Fibroblast of lung (primary cell): ENCODE measurements at places on chromosomes 13 and 19. TPM values are rescaled to one million over a fixed set of nuclear protein-coding genes. Genes with fewer than 3 reads are reported as not detected.

Gene ZNF625
- total RNA-seq, result 7.7 and 15.0 TPM in 2 replicates

Gene ZNF565
- 6.3 and 6.4 TPM in 2 replicates for total RNA-seq

Gene OR7C1
- total RNA-seq, result not detected in 2 replicates

Gene SH2D3A
- not detected in 2 replicates for total RNA-seq

Gene NPAS1
- 0.26 and 0.33 TPM in 2 replicates for total RNA-seq

Gene LGI4
- total RNA-seq, result 0.17 and 0.26 TPM in 2 replicates

Gene CABP5
- total RNA-seq, result not detected in 2 replicates

Gene CCDC8
- 13.4 and 17.2 TPM in 2 replicates for total RNA-seq

Gene NCR1
- total RNA-seq, result not detected in 2 replicates

Gene SIGLEC9
- not detected in 2 replicates for total RNA-seq

Gene GJB2
- under 0.01 TPM in 1 of 2 replicates, not detected in the other for total RNA-seq

Gene RTBDN
- total RNA-seq, result not detected in 2 replicates

Gene TICAM1
- total RNA-seq, result 2.1 and 4.1 TPM in 2 replicates

Gene MLNR
- not detected in 2 replicates for total RNA-seq

Gene ELANE
- total RNA-seq, result 0.51 and 0.66 TPM in 2 replicates

Gene B3GNT3
- total RNA-seq, result not detected in 2 replicates

Gene GGN
- total RNA-seq, result under 0.01 and 0.50 TPM in 2 replicates

Gene PLPP2
- total RNA-seq, result 10.0 and 26.6 TPM in 2 replicates

Gene RNF225
- total RNA-seq, result under 0.01 TPM in 1 of 2 replicates, not detected in the other

Gene ITM2B
- total RNA-seq, result 79.4 and 117 TPM in 2 replicates

Gene CEACAM3
- total RNA-seq, result not detected in 2 replicates

Gene SKA3
- 6.1 and 10.3 TPM in 2 replicates for total RNA-seq

Gene CRX
- total RNA-seq, result not detected in 2 replicates

Gene ZNF616
- total RNA-seq, result 11.3 and 12.4 TPM in 2 replicates

Gene RPL18
- total RNA-seq, result 2,017 and 2,054 TPM in 2 replicates

Gene KLK5
- not detected in 2 replicates for total RNA-seq

Gene MCEMP1
- not detected in 2 replicates for total RNA-seq

Gene GAMT
- 31.1 and 44.1 TPM in 2 replicates for total RNA-seq

Gene DZIP1
- 29.5 and 37.3 TPM in 2 replicates for total RNA-seq

Gene GRWD1
- total RNA-seq, result 9.1 and 12.1 TPM in 2 replicates

Gene POP4
- total RNA-seq, result 68.1 and 77.1 TPM in 2 replicates

Gene SLC5A5
- total RNA-seq, result not detected in 2 replicates

Gene KLF2
- total RNA-seq, result 3.3 and 19.2 TPM in 2 replicates

Gene FOXA3
- total RNA-seq, result not detected in 2 replicates

Gene CLEC17A
- total RNA-seq, result 0.17 TPM in 1 of 2 replicates, not detected in the other

Gene AMER2
- total RNA-seq, result under 0.01 TPM in 1 of 2 replicates, not detected in the other

Gene PRTN3
- total RNA-seq, result not detected in 2 replicates

Gene SULT2A1
- not detected in 2 replicates for total RNA-seq

Gene SIGLECL1
- total RNA-seq, result not detected in 2 replicates

Gene SMIM44
- total RNA-seq, result not detected in 2 replicates

Gene KIR2DL4
- not detected in 2 replicates for total RNA-seq

Gene IGSF23
- 0.26 and 0.33 TPM in 2 replicates for total RNA-seq

Gene GNG8
- not detected in 2 replicates for total RNA-seq

Gene PTPRH
- total RNA-seq, result 7.7 and 19.5 TPM in 2 replicates

Gene LAIR2
- total RNA-seq, result not detected in 2 replicates

Gene ZNF574
- total RNA-seq, result 7.7 and 9.9 TPM in 2 replicates

Gene MIR17HG
- total RNA-seq, result 3.3 and 6.2 TPM in 2 replicates
